NCI-H1092 treated with DMSO at 0.1 percent for 48 hours (cell line): ENCODE measurements at places on chromosomes 4 and X.
A peak's percentile ranks its signal among the peaks of the same experiment; 100 is the strongest.

GRCh38 chr4:102580463-102580842, 79.3 kb downstream of the NFKB1 start:
- no peak for DNase-seq

DNA sequence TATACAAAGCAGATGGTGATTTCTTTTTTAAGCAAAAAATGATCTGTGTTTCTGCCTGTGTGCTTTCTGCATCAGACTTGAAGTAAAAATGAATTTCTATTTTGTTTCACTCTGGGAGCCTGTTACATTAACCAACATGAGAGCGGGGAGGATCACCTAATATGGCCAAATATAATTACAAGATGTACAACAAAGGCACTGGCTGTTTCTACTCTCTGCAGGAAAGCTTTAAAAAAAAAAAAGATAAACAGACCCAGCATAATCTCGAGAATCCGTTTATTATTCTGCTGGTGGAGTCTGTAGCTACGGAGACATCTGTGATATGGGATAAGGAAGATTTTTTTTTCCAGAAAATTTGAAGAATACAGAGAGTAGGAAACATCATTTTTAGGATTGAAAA, 103.6 kb downstream of the COMMD8 start:
- no peak for DNase-seq

DNA sequence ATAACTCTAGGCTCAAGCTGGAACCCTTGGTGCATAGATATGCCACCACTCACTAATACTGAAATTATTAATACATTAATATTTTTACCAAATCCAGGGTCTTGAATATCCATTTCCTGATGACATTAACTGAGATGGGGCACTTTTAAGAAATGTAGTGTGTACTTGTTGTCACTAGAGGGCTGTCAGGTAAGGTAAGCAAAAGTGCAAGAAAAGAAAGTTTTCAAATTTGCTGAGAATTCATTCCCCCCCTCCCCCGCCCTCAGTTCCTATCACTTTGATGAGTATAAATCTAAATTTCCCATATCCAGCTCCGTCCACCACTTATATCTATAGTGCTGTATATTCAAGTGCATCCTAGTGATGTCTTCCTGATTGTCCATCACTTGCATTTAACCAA, 20.5 kb upstream of the WDR44 start:
- DNase-seq = no peak

DNA sequence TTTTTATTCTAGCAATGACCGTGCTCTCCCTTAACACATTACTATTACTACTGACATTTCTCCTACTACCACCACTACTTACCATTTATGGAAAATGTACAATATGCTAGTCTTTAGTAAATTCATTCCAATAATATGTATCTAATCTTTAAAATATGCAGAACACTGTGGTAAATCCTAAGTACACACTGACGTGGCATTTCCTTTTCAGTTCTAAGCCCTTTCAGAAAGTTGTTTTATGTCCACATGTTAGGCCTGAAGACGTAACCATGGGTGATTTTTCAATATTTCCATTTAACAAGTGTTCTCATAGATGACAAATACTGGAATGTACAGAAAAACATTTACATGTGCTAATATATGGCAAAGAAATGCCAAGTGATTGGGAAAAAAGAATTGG, 268.6 kb upstream of the SLIT2 start:
- no peak for DNase-seq

- DNase-seq = no peak
Observed at GRCh38 chr4:44194365-44194764, 254.2 kb downstream of the KCTD8 start.

DNA sequence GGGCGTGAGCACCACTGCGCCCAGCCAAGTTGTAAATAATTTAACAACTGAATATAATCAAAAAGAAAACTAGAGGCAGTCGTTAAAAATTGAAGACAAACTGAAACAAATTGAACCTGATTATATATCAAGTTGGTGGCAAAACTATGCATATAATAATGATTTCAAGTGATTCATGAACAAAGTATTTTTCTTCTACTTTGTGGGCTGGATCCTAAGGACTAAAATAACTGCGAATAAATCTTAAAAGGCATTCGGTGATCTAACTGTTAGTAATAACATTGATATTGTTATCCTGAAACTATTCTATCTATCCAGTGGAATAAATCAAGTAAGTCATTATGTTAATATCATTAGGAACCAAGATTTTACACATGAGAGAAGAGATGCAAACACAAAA, 21.2 kb upstream of the USP9X start:
- no peak for DNase-seq

DNA sequence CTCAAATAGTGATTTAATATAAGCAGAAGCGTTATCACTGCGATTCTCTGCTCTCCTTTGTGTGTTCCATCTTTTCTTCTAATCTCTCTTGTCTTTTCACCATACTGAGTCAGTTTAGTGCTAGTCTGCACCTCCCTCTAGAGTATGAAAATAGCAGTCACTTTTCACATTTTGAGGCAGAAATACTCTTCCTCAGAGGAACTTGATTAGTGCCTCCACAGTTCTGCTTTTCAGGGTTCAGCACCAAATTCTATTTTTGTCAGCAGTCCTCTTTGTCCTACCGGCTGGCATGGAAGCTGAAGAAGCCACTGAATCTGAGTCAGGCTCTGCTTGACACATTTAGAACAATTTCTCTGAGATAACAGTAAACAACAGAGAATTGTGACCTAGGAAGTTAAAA, 49.7 kb upstream of the ANKRD17 start:
- peak; percentile 57 for DNase-seq

GRCh38 chr4:159267869-159268285, 165.0 kb downstream of the RAPGEF2 start:
- no peak for DNase-seq

- DNase-seq = no peak
Observed at GRCh38 chrX:46704767-46705386, 54.0 kb downstream of the SLC9A7 start.

DNA sequence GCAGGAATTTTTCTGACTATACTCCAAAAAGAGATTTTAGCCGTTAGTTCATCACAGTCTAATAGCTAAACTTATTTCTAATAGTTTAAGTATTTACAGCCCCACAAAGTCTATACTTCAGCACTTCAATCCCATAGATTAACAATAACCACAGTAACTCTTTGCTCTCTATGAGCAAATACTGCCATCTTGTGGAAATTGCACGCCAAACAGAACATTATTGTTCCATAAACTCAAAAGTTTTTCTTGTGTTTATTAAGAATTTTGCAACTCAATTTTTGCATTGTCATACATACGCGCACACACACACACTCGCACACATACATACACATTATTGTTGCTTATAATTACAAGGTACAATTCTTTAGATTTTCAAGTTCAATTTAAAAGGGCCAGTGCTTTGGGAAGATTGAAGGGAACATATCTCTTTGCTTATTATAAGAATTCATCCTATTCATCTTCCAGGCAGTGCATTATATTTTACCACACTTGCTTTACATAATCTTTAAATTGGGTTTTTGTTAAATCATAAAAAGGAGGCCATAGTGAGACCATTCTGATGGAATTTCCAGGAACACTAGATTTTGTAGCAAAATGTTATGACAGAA, 63.8 kb upstream of the ATOH1 start:
- DNase-seq = peak; percentile 39

GRCh38 chr4:4950561-4951290, 68.5 kb downstream of the CYTL1 start:
- no peak for DNase-seq

DNA sequence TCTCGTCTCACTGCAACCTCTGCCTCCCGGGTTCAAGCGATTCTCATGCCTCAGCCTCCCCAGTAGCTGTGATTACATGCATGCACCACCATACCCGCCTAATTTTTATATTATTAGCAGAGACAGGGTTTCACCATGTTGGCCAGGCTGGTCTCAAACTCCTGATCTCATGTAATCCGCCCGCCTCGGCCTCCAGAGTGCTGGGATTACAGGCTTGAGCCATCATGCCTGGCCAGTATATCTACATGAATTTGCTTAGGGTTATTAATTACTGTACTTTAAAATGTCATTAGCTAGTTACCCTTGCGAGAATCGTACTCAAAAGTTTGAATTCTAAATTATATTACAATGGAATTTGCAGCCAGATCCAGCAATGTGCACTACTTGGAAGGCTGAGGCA, 8.9 kb downstream of the CPEB2 start:
- DNase-seq = no peak

DNA sequence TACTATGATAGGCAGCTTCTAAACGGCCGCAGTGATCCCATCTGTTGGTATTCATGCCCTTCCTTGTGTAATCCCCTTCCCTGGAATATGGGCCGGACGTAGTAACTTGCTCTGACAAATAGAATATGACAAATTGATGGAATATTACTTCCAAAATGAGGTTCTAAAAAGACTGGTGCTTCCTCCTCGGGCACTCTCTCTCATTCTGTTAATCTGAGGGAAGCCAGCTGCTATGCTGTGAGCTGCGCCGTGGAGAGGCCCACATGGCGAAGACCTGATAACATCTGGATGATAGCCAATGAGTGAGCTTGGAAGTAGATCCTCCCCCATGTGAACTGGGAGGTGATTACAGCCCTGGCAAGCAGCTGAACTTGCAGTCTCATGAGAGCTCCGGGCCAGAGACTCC, 27.2 kb upstream of the SLC25A4 start:
- peak; percentile 54 for DNase-seq

- DNase-seq = no peak
Observed at GRCh38 chrX:153513265-153513664, 4.2 kb upstream of the ATP2B3 start.

- no peak for DNase-seq
Observed at GRCh38 chr4:159765382-159765781, 662.5 kb downstream of the RAPGEF2 start.

DNA sequence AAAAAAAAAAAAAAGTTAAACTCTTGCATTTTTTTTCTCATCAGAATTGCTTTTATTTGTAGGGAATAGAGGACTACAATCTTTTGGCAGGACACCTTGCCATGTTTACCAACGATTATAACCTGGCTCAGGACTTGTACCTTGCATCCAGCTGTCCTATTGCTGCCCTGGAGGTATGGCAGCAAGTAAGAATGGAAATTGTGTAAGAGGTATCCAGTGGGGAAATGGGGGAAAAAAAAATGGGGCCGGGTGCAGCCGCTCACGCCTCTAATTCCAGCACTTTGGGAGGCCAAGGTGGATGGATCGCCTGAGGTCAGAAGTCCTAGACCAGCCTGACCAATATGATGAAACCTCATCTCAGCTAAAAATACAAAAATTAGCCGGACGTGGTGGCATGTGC, 49.8 kb downstream of the WDR19 start:
- DNase-seq = no peak

DNA sequence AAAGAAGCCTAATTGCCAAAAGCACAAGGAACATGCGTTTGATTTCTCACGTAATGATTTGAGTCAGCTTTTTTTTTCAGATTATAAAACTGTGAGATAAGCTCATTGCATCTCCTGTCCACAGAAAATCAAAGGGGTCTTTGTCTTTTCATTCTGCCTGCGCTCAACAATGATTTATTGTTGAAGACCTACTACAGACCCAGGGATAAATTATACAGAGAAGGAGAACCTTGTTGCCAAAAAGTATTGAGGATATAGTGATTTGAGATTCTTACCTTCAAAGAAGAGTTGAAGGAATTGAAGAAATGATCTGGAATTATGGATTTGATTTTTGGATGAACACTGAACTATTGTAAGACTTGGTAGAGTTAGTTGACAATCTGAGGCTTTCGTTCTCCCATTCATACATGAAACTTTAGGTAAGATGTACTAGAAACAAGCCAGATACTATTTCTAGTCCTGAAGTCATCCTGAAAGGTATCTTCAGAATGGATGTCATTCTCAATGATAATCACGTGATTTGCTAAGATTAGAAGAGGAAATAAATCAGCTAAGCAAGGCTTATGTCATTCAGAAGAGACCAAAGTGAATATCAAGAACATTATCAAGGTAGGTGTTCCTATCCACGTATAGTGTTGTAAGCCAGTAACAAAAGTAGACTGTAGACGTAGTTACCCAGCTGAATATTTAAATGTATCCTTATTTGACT, 71.1 kb upstream of the SCOC start:
- no peak for DNase-seq

GRCh38 chr4:141871086-141871770, 234.8 kb downstream of the IL15 start:
- DNase-seq = no peak

DNA sequence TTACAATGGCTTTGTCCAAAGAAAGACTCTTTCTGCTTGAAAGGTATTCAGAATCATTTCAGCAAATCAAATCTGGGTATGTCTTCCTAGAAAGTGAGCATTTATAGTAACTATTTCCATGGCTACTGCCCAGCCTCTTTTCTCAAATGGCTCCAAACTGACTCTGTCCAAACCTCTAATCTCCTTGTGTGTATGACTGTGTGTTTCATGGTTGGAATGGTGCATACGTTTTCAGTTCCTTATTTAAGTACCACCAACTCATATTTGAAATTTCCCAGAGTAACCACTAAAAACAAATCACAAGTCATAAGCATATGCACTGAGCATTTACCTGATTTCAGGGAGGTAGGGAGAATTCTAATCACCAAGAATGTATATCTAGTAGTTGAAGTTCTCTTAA, 106.0 kb downstream of the TMEM144 start:
- no peak for DNase-seq

GRCh38 chr4:40969501-40969900, 219.7 kb downstream of the NSUN7 start:
- no peak for DNase-seq

DNA sequence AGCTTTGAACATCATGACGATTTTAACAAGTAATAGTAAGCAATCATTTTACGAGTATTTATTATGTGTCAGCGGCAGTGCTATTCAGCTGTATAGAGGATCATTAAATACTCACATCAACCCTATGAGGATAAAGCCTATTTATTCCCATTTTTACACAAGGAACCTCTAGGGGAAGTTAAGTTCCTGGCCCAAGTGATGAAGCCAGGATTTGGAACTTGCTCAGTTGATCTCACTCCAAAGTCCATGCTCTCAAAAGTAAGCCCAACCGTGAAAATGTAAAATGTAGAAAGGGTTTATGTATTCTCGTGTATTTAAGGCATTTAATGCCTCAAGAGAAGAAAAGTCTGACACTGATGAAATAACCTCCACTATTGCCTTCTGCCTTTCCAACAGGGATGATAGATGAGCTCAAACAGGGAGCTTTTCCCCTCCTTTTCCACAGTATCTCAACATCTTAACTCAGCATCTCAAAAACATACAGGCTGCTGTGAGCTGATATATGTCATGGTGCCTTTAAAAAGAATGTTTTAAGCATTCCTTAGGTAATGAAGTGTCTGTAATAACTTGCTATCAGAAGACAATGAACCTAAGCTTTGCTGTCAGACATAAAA, 35.0 kb upstream of the PLA2G12A start:
- DNase-seq = no peak

GRCh38 chr4:85407546-85407945, 67.4 kb upstream of the ARHGAP24 start:
- DNase-seq = no peak

DNA sequence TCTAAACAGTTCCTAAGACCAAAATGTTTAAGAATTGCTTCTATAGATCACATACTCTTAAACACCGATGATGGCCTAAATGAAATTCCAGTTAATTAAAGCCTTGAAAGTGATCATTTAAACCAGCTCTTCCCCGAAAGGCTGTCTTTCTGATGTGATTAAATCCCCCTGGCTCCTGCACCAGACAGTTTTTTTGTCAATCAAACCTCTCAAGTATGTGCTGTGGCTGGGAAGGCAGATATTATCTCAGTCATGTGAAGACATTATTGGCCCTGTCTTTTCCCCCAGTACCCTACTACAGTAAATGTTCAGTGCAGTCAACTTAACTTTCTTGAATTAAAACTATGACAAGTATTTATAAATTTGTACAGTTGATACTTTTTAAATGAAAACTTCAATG, 121.0 kb upstream of the MYOZ2 start:
- no peak for DNase-seq

- DNase-seq = no peak
Observed at GRCh38 chrX:18278449-18278848, 57.8 kb upstream of the BEND2 start.

- DNase-seq = no peak
Observed at GRCh38 chr4:150609131-150609530, 27.2 kb downstream of the MAB21L2 start.
